Occipital lobe (tissue), 3 donors: ENCODE measurements at places on chromosomes 2 and 18. TPM values are rescaled to one million over a fixed set of nuclear protein-coding genes. Genes with fewer than 3 reads are reported as not detected.

IKZF2 gene
- total RNA-seq, result 12.0 TPM

CFC1 gene
- not detected for total RNA-seq

BUB1 gene
- 7.8 TPM for total RNA-seq

IL1F10 gene
- not detected for total RNA-seq

STPG4 gene
- total RNA-seq, result 0.78 TPM

COLEC11 gene
- 0.78 TPM for total RNA-seq

TSPYL6 gene
- total RNA-seq, result 0.31 TPM

SKA1 gene
- 2.3 TPM for total RNA-seq

SYT4 gene
- 499 TPM for total RNA-seq

KCNJ3 gene
- 22.8 TPM for total RNA-seq

KCNE4 gene
- total RNA-seq, result 3.7 TPM

NIF3L1 gene
- 34.9 TPM for total RNA-seq

SAG gene
- not detected for total RNA-seq

PAX8 gene
- total RNA-seq, result not detected

DNA sequence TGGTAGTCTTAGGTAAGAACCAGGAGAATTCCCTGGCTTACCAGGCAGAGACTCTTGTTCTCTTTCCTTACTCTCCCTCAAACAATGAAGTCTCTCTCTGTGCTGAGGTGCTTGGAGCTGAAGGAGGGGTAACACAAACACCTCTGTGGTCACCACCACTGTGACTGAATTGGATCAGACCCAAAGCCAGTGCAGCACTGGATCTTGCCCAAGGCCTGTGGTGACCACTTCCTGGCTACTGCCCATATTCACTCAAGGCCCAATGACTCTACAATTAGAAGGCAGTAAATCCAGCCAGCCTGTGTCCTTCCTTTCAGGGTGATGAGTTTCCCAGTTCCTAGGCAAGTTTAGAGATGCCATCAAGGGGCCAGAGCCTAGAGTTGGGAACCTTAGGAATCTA is 706.8 kb downstream of the SLC4A3 start:
- no peak for DNase-seq

DNA sequence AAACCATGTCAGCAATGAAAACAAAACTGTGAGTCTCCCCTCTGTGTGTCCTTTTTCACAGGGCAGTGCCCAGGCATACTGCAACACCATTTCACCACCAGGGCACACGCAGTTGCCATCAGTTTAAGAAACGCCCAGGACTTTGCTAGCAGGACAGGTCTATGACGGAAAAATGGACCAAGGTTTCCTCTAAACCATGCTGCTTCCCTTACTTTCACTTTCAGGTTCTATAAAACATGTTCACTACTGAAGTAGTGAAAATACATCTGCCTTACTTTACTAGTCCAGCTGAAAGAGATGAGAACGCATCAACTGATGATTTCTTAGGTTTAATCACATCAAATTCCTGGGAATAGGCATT is 110.5 kb downstream of the TCF4 start:
- DNase-seq, result no peak

- DNase-seq, result no peak
Measured at GRCh38 chr2:67340133-67341011, 56.8 kb upstream of the ETAA1 start.

- no peak for DNase-seq
Measured at GRCh38 chr2:215367662-215368492, 56.0 kb downstream of the ATIC start.

DNA sequence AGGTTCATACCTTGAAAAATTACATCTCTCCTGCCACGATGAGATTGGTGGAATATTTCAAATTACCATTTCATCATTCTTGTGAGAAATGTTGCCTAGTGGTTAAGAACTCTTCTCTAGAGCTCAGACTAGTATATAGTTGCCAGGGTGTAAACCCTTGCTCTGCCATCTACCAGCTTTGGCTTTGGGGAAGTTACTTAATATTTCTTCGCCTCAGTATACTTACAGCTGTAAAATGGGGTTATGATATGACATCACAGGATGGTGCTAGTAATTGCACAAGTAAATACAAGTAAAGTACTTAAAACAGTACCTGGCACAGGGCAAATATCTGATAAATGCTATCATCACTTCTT is 1.5 kb downstream of the SPOPL start:
- DNase-seq, result no peak

- DNase-seq, result no peak
Measured at GRCh38 chr18:75125382-75126331, 83.3 kb downstream of the PTGR3 start.

GRCh38 chr2:171320208-171320621 is 113.6 kb downstream of the METTL8 start:
- no peak for DNase-seq

DNA sequence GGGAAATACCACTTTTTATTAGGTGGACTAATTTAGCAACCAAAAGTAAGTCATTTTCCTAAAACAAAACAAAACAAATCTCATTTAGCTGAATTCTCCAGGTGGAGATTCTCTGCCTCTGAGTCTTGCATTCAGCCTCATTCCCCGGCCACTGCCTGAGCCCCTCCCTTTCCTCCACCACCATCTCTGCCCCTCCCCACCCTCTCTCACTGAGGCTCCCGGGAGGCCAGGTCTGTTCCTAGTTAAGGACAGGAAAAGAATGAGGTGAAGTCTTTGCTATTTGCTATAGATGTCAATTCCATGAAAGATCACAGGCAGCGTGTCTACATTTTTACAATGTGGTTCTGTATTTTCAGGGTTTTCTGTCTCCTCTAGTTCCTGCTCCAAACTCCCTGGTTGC is 83.0 kb upstream of the SOX11 start:
- no peak for DNase-seq

- no peak for DNase-seq
Measured at GRCh38 chr2:111186933-111187332, 66.2 kb downstream of the BCL2L11 start.

- DNase-seq, result no peak
Measured at GRCh38 chr2:27583390-27583915, 611 bp downstream of the ZNF512 start.

DNA sequence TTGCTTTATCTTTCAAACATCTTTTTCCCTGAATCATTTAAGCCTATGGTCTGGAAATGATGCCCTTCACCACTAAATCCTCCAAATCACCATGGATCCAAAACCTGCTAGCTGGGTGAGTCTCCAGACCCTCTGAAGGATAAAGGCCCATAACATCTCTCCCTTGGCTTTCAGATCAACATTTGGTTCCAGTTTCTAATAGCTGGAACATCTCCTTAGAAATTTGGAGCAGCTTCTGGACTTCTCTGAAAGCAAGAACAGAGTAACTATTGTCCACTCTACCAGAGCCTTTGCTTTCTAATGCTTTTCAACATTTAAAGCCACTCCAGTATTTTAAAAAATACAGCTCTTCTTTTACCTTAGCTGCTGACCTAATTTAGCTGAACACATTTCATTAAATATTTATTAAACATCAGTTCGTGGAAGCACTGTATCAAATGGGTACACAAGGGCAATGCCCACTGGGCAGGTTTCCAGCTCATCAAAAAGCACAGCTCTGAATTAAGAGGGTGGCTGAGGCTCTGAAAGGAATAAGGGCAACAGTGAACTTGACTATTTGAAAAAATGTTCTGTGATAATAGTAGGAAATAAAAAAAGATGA is 75.3 kb downstream of the GALNT3 start:
- DNase-seq, result no peak

- no peak for DNase-seq
Measured at GRCh38 chr2:9247786-9248185, 41.2 kb downstream of the ASAP2 start.

DNA sequence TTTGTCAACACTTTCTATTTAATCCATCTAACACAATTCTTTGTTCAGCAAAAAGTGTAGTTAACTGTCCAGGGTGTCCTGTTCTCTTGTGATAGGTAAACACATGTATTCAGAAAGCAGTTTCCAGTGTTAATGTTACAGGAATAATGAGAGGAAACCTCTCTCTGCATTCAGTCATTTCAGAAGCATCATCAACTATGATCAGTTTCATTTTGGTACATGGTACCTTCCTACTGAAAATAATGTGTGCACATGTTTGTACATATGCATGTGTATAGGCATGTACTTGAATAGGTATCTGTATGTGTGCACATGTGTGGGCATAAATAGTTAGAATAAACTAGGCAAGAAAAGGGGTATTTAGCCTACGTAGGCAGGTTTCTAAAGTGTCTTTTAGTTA is 16.6 kb downstream of the EFEMP1 start:
- no peak for DNase-seq

- DNase-seq, result no peak
Measured at GRCh38 chr18:47750889-47751423, 179.5 kb downstream of the SMAD2 start.

- DNase-seq, result no peak
Measured at GRCh38 chr18:61199171-61199848, 133.9 kb upstream of the CDH20 start.

DNA sequence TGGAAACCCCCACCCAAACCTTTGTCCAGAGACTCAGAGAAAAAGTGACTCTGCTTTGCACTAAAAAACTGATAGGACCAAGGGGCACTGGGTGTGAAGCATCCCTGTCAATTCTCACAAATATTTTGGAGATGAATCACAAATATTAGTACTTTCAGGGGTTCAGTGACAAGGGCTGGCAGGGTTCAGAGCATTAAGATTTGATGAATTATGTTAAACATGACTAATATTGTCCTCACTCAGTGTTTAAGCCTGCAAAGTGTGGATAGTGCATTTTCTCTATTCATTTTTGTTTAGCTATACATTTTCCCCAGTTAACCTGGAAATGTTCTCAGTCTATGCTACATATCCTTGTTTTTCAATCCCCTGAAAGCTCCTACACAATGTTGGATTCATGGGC is 65.3 kb upstream of the CCDC68 start:
- no peak for DNase-seq

DNA sequence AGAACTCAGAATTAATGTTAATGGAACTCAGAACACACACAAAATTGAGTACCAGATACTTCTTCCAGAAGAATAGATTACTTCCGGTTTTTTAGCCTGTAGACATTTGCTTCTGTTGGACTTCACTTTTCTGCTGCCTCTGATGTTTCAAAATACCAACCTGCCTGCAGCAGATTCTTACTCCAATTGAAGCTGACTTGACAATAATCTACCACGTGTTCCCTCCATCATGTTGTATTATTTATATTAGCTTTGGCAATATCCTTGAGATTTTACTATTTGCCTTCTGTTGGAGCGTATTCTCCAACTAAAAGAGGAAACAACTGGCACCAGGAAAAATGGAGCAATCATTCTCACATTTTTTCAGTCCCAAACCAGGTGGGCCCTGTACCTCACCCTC is 3.1 kb upstream of the GORASP2 start:
- DNase-seq, result no peak

- no peak for DNase-seq
Measured at GRCh38 chr2:28135324-28135723, 244.8 kb downstream of the BABAM2 start.
